ENCODE measurements at places on chromosomes 6 and 20. TPM values are rescaled to one million over a fixed set of nuclear protein-coding genes. Genes with fewer than 3 reads are reported as not detected.

DNA sequence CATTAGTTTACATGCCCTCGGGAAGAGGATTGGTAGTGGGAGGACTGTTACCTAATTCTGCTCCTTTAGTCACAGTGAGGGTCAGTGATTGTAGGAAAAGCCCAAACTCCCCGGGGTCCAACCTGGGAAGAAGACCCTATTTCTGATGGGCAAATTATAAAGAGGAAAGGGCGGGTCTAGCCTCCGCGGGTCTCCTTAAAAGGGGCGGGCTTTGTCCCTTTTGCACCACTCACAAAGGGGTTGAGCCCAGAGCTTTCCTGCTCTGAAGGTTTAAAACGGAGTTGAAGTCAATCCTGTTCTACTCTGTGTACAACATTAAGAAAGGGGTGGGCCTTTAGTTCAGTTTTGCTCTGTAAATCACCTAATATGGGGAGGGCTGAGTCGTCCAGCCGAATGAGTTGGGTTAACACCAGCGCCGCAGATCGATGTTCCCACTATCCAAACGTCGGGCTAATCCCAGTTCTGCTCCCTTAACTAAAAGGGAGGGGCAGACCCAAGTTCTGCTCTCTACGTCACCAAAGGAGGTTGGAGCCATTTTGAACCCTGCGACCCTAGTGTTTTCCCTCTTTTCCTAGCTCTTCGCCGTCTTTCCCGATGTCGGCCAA, 920 bp upstream of the RNF5 start:
- no peak for DNase-seq

DNA sequence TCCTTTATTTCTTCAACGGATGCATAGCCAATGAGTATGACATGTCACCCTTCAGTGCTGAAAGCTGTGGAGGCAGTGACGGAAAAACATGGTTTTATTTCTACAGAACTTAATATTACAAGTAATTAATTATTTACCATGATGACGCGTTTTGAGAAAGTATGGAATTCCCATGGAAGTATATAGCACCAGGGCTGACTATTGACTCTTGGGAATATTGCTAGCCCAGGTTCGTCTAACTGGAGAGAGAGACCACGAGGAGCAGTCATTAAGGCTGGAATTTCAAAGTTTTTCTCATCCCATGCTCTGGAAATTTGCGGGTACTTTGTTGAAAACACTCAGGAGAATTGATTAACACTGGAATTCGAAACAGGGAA, 155.2 kb upstream of the PRSS16 start:
- DNase-seq, result no peak

- no peak for DNase-seq
These were observed 71.3 kb downstream of the AKAP12 start for GRCh38 chr6:151310852-151311767.

GRCh38 chr6:19432966-19433498, 404.1 kb upstream of the ID4 start:
- DNase-seq, result no peak

DNA sequence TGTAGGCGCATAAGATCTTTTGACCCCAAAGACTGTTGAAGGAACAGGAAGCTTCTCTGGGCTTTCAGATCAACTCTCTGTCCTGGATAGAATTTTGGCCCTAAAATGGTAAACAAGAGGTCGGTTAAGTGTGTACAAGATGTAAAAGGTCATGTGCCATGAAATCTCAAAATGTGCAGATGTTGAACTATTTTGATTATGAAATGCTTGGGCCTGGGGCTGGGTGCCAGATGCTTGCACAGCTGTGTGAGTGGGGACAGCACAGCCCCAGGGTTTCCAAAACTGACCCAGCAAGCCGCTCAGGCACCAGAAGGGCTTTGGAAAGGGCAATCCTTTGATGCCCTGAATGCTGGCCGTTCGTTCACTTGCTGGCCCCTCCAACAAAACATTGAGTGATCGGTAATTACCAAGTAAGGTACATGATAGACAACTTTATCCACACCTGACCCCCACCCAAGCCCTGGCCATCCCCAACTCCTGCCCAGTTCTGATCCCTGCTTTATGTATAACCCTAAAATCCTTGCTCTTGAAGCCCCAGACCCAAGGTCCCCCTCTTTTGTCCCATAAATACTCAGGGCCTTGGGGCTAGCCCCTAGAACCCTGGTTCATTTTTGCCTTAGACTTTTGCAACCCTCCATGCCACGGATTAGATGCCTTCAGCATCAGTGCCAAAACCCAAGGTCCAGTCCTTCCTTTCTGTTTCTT, 1.9 kb downstream of the TMEM239 start:
- peak; percentile 50 for DNase-seq

Gene C6orf58
- total RNA-seq, result not detected

Gene THBD
- total RNA-seq, result 27.0 TPM

Measured in cardiac septum (tissue), 1 donor.